ENCODE measurements at places on chromosomes 16 and 17.
A peak's percentile ranks its signal among the peaks of the same experiment; 100 is the strongest.

DNA sequence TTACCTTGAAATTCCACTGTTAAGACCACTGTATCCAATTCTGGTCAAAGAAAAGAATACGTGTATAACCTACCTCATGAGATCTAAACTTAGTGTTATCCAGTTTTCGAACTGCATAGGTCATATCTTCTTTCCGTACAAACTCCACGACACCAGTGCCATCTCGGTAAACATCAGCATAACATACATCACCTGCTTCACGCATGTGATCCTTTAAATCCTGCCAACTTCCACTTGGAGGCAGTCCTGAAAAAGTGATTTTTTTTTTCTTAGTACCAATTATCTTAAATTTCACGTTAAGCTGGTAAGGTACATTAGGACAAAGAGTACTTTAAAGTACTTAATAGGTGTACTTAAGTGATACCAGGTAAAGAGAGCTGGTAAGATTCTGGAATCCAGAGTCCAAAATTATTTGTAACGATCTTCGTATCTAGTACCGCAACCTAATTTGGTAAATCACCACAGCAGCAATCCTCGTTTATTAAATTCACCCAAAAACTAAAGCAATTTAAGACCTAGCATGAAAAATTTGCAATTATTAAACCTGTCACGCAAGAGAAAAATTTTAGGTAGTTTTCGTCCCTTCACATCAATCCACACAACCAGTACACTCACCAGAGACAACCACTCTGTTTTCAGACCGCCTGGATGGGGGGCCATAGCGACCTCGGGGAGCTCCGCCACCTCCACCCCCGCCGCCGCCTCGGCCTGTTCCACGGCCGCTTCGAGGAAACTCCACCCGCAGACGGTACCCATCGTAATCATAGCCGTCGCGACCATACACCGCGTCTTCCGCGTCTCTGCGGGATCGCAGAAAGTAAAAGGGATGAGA is 1.1 kb downstream of the SRSF1 start:
- DNase-seq = no peak

DNA sequence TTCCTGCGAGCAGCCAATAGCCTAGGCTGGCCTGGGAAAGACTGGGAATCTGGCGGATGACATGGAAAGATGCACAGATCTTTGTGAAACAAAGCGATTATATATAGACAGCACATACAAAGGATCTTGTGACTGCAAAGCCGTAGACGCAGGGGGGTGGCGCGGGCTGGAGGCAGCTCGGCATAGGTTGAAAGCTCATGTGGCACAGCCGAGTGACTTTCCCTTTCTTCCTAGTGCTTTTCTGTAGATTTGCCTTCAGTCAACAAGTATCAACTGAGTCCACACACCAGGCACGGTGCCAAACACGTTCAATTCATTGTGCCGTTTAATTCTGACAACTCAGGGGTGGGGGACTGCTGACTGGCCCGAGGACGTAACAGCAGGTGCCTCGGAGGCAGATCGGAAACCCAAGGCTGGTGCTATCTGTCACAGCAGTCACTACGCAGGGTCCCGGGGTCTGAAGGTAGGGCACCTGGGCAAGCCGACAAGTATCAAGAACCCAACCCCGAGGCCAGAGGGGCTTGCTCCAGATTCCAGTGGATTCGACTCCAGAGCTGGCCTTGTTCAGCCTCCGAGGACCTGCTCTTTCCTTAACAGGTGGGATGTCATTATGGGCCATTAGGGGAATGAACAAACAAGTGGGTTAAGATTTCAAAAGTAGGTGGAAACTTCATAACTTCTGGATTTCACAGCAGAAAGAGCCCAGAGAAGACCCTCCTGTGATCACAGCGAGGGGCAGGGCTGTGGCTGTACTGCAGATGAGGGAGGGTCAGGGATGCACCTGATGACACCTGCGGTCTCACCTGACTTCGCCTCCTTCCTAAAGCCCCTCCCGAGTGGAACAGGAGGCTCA is 5.9 kb downstream of the PAM16 start:
- no peak for DNase-seq

DNA sequence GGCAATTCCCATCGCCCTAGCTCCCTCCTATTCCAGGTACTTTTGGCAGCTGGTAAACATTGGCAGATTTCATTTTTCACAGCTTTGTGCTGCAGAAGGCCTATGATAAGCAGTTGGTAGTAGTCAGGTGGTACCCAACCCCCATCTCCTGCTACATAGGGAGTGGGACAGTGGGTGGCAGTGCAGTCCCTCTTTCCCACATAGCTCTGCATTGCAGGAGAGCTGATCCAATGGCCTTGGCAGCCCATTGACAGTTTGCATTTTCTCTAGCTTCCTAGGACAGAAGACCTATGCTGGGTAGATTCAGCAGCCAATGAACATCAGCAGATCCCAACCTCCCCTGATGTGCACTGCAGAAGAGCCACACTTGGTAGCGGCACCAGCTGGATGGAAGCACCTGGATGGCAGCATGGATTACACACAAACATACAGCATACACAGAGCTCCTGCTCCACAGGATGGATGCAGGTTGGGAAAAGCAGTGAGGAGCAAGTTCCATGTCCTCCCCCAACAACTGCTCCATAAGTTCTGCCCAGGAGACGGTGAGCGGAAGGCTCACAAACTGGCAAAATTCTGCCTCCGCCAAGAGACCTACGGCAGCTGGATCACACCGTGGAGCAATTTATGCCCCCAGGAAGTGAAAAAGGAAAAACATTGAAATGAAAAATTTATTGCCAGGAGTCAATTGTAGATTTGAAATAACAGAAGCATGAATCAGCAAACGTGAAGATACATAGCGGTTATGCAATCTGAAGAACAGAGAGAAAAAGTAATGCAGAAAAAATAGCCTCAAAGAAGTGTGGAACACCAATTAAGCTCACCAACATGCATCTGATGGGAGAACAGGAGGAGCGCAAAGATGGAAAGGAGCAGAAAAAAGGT is 95.7 kb downstream of the CACNG1 start:
- no peak for DNase-seq

GRCh38 chr17:10114931-10115535 is 83.4 kb downstream of the GAS7 start:
- peak; percentile 28 for DNase-seq

Data from stimulated activated CD4-positive, alpha-beta T cell treated with anti-CD3 and anti-CD28 coated beads, TNF-alpha, amount 100 ng/mL, for 1 hour (primary cell).